ENCODE measurements at places on chromosomes 16 and 17.

DNA sequence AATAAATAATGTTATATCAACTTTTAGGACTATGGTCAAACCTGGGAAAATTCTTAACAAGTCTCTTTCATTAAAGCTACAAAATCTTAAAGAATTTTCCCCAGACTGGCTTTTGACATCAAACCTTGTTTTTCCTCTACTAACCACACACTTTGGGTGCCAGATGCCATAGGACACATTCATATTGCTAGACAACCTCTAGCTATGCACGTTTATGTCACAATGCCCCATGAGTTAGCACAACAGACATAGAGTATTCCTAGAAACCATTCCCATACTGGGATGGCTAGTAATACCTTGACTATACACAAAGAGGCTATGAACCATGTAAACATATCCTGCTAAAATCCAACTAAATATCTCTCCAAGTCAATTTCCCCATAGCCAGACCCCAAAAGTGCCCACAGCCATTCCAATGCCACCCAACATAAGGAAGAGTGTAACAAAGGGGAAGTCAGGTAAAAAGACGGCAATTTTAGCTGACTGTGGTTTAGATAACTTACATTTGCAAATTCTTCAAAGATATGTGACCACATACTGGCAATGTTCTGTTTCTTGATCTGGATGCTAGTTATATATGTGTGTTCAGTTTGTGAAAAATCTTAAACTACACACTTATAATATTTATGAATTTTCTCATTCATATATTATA is 23.4 kb downstream of the SMURF2 start:
- no peak for DNase-seq

- no peak for DNase-seq
These were observed 1.0 kb downstream of the IL27 start for GRCh38 chr16:28505489-28506137.

- DNase-seq, result no peak
These were observed 171.8 kb downstream of the PRKCA start for GRCh38 chr17:66474258-66474657.

DNA sequence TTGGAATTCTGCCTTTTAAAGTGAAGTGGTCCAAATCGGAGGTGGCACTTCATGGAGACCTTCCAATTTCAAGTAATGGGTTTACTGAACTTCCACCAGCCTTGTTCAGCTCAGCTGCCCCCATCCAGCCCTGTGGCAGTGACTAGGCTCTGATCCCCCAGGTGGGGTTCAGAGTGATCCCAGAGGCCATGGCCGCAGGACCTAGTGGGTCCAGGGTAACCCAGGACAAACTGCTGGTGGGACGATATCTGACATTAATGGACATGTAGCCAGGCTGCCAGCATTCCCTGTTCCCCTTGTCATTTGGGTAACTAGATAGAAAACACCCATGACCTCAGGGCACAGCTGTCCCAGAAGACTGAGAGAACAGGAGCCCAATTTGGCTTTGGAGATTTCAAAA is 209.9 kb downstream of the GSG1L start:
- no peak for DNase-seq

- DNase-seq, result no peak
These were observed 39.2 kb downstream of the GPATCH8 start for GRCh38 chr17:44464037-44464436.

- no peak for DNase-seq
These were observed 641 bp upstream of the CBX2 start for GRCh38 chr17:79777120-79777893.

GRCh38 chr17:10605221-10605783 is 51.8 kb downstream of the MYH3 start:
- no peak for DNase-seq

GRCh38 chr17:55932973-55933372 is 182.1 kb downstream of the PCTP start:
- DNase-seq, result no peak

GRCh38 chr17:13350466-13350865 is 251.3 kb downstream of the HS3ST3A1 start:
- no peak for DNase-seq

DNA sequence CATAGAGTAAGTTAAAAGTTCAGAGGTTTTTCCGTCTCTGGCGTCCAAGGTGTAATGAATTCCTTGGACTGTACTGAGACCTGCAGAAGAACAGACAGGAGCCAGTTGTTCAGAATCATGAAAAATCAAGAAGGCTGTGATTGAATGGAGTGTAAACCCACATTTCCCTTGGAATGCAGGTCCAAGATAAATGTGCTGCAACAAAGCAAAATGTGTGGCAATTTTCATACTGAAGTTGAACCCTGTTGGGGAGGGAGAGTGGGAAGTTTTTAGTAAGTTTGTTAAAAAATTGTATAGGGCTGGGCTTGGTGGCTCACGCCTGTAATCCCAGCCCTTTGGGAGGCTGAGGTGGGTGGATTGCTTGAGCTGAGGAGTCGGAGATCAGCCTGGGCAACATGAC is 21.4 kb downstream of the GGNBP2 start:
- no peak for DNase-seq
